ENCODE measurements at places on chromosomes 11 and 22. TPM values are rescaled to one million over a fixed set of nuclear protein-coding genes. Genes with fewer than 3 reads are reported as not detected.

GRCh38 chr11:72430741-72431570, 3.4 kb downstream of the CLPB start:
- peak; percentile 36 for DNase-seq

- DNase-seq: no peak
These were observed 129.1 kb upstream of the ARHGAP42 start for GRCh38 chr11:100557830-100558611.

The DDX25 gene
- not detected for polyA plus RNA-seq

DNA sequence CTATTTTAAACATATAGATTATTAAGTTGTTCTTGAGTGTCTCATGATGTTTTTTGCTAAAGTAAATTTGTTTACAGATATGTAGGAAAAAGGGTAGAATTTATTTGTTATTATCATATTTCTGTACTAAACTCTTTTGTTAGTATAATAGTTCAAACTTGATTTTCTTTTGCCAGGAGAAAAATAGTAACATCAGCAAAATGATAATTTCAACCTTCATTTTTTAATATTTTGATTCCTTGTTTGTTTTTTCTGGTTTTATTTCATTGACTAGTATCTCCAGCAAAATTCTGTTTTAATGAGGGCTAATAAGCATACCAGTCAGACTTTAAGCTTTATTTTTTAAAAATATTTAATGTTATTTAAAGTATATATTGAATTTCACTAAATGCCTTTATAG, 4.0 kb downstream of the OR1S1 start:
- no peak for DNase-seq

The LMO2 gene
- 13.2 TPM for polyA plus RNA-seq

DNA sequence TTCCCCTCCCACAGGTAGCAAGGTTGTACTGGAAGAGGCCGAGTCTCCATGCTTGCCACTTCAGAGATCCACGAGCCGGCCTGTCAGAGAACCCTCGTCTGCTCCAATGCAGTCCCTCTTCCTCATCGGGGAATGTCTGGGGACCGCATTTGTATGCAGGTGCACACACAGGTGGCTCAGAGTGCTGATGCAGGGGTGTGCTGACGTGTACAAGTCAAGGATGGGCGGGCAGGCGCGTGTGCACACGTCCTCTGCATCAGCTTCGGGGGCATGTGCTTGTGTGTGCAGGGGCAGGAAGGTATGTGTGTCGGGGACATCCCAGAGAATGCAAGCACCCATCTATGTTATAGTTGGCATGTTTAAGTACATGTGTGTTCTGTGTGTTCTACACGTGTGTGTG, 49.4 kb downstream of the ELFN2 start:
- DNase-seq: peak; percentile 28

The TUBA8 gene
- polyA plus RNA-seq: 0.78 TPM

- DNase-seq: no peak
These were observed 19.3 kb upstream of the SHISAL1 start for GRCh38 chr22:44331881-44332714.

DNA sequence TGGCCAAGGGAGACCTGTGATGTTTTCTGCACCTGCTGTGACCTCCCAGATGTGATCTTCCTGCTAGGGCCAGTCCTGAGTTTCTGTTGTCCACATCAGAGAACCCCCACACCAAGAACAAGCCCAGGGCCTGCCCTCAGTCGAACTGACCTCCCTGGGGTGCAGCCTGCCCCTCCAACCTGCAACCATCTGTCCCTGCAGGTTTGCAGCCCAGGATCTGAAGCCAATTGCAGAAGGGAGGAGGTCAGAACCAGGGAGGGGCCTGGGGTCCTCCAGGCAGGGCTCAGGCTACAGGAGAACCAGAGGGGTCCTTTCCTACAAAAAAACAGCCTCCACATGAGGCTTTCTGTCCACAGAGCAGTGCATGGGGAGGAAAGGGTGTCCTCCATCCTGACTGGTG, 807 bp downstream of the TRIM3 start:
- DNase-seq: no peak

GRCh38 chr11:113907152-113907551, 2.6 kb downstream of the HTR3B start:
- no peak for DNase-seq

The GNG3 gene
- 5.3 TPM for polyA plus RNA-seq

GRCh38 chr11:117597071-117597470, 199.9 kb downstream of the DSCAML1 start:
- DNase-seq: no peak

DNA sequence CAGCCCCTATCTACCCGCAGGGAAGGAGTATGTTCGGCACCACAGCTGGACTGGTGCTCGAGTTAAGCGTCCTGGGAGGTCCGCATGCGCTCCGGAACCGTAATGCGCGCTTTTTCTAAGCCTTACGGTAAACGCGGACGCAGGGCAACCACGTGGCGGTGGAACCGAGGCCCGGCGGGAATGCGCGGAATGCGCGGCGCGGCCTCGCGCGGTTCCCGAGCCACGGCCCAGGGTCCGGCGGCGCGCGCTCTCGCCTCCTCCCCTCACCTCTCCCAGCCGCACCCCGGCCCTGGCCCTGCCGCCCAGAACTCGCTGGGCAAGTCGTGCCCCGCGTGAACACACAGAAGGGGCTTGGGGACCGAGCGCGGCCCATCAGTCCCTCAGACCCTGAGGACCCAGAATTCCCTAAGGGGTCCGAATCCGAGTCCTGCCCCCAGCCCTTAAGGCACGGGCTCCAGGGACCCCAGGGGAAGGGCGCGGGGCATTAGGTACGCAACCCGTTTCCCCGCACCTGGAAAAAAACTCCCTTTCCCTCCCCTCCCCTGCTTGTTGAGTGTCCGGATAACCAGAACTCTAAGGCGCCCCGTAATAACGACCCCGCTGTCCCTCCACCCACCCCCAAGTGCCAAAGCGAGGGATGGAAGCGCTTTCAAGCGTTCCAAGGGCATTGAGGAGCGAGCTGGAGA, 4.3 kb upstream of the CCND1 start:
- no peak for DNase-seq

The CRYBB1 gene
- not detected for polyA plus RNA-seq
